ENCODE measurements at places on chromosomes 1 and 21.
A peak's percentile ranks its signal among the peaks of the same experiment; 100 is the strongest.

DNA sequence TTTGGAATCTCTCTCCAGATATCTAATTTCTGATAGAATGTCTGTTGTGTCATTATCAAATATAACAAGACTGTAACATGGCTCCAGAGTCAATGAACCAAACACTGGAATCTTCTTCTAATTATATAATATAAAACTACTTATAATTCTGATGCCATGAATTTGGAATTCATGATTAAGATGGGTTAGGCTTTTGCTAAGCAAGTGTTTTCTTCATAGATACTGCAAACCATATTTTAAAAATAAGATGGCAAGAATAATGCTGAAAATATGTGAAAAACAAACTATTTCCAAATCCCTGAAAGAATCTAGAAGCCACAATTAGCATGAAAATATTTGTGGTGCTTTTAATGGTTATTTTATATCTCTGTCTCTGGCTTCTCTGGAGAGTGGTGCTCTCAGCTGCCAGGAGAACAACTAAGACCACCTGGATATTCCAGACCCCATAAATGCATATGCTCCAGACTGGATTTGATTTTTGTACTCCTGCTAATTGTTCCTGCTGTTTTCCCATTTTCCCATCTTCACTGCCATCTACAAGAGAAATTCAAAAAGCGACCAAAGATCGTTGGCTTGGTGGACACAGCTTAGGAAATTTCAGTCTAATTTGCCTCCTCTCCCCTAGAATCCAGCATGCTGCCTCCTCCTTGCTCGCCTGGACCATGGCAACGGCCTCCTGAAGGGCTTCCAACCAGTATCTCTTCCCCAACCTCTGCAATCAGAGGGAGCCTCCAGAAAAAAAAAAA is 418.9 kb downstream of the SETD4 start:
- DNase-seq: no peak

GRCh38 chr1:2921970-2922686 is 99.1 kb upstream of the ACTRT2 start:
- DNase-seq: peak; percentile 47

GRCh38 chr1:167367705-167368104 is 147.0 kb downstream of the POU2F1 start:
- no peak for DNase-seq

DNA sequence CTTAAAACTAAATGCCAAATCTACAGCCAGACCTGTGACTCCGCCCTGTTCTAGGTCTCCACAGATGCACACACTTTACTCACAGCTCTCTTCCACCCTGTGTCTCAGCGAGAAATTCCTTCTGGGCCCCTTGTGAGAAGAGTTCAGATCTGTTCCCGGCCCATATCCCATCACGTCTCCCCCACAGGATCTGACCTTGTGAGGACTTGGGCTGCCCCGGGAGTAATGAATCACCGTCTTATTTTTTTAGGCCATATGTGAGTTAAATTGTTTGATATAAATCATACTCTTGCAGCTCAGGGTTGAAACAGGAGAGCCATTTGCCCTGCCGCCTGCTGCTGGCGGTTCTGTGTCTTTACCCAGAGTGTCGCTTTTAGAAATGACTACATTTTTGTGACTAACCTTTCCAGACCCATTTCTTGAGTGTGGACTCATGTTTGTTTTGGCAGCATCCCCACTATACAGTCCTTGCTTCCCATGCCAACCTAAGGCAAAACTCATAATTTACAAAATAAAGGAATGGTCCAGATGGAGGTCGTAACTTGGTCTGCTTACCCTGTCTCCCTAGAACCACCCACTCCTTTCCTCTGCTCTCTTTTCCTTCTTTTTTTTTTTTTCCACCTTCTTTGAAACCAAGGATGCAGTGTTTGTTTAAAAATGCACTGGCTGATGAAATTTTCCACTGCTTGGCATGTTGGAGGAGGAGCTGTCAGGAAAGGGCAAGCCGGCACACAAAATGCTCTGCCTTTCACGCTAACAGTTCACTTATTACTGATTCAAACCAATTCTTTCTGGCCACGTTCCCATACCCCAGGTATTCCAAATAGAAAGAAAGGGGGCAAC is 98.0 kb upstream of the C1orf105 start:
- no peak for DNase-seq

- no peak for DNase-seq
Measured at GRCh38 chr1:218848009-218848408, 325.7 kb upstream of the LYPLAL1 start.

DNA sequence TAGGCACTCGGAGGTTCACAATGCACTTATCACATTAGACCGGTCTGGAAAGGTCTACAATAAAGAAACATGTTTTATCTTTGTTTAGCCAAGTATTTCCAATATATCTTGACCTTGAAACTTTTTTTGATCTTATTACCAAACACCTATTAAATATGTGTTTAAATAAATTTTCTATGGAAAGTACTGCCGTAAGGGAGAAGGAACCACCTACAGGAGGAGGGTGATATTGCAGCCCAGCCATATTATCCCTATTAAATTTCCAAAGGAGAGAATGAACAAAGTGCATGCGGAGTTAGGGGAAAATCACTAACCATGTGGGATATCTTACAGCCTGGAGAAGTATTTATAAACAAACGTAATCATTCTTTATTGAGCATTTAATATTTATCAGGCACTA is 14.5 kb downstream of the BRINP2 start:
- DNase-seq: no peak

DNA sequence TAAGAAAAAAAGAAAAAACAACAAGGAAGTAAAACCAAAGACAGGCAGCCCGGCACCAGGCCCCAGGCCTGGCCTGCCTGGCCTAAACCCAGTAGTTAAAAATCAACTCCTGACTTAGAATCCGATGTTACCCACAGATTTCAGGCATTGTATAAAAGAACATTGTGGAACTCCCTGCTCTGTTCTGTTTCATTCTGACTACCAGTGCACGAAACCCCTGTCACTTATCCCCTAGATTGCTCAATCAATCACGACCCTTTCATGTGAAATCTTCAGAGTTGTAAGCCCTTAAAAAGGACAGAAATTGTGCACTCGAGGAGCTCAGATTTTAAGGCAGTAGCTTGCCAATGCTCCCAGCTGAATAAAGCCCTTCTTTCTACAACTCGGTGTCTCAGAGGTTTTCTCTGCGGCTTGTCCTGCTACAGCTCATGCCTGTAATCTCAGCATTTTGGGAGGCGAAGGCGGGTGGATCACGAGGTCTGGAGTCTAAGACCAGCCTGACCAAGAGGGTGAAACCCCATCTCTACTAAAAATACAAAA is 15.6 kb upstream of the MYOCOS start:
- DNase-seq: no peak

GRCh38 chr1:207949571-207950195 is 38.8 kb upstream of the CD34 start:
- no peak for DNase-seq

- DNase-seq: no peak
Measured at GRCh38 chr1:199784138-199784895, 243.2 kb upstream of the NR5A2 start.

DNA sequence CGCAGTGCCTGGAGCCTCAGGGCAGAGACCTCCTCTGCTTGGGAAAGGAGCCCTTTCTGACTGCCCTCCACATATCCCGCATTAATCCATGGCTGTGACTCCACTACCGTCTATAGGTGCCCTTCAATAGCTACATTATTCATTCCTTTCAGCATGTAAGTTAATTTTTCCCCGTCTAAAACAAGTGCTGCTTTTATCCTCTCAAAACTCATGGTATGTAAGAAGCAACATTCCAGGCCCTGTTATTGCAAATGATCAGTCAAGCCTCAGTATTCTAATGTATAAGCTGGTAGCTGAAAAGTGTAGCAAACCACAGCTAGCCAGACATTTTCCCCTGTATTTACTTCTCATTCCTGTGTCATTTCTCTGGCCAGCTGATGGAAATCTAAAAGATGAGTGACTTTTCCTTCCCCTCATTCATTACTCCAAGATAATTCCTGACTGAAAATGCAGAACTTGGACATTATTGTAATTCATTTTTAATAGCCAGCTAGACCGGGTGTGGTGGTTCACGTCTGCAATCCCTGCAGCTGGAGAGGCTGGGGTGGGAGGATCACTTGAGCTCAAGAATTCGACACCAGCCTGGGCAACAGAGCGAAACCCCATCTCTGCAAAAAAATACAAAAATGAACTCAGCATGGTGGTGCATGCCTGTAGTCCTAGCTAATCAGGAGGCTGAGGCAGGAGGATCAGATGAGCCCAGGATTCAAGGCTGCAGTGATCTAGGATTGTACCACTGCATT is 88.5 kb upstream of the SOD1 start:
- DNase-seq: no peak

GRCh38 chr1:119968068-119968492 is 71.8 kb upstream of the ADAM30 start:
- peak; percentile 74 for DNase-seq

- DNase-seq: no peak
Measured at GRCh38 chr1:211684791-211685190, 9.4 kb upstream of the NEK2 start.

GRCh38 chr1:101282314-101283038 is 45.7 kb downstream of the S1PR1 start:
- no peak for DNase-seq

DNA sequence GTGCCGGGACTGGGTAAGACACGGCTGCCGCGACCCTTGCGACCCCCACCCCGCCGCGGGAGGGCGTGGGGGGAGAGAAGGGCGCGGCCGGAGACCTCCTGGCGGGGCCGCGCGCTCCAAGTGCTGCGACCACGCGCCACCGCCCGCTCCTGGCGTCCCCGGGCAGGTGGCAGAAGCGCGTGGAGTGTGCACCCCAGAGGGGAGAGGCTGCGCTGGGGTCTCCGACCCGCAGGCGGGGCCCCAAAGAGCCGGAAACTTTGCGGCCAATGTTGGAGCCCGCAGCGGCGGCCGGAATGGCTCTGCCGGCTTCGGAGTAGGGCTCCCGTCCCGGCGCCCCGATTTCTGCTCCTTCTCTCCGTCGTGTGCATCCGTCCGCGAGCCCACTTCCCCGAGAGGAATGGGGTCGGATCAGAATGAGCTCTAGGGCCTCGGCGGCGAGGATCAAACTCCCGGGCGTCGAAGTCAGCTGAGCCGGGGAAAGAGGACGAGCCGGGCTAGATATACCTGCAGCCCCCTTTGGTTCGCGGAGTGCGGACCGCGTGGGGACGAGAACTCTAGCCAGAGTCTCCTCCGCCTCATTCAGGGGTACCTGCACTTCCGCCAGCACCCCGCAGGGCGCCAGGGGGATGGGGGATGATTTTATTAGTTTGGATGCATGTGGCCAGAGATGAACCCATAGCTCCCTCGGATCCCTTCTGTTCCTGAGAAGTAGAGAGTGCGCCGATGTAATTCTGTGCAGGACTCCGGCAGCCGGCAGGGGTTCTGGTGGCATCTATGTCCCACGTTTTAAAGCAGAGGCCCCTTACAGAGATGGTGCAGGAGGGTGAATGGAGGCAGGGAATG is 751 bp downstream of the STUM start:
- DNase-seq: no peak

- DNase-seq: no peak
Measured at GRCh38 chr1:220680085-220680687, 10.0 kb upstream of the C1orf115 start.

- DNase-seq: no peak
Measured at GRCh38 chr21:46545363-46545762, 59.5 kb downstream of the S100B start.

GRCh38 chr1:173405281-173405680 is 71.9 kb upstream of the PRDX6 start:
- no peak for DNase-seq

DNA sequence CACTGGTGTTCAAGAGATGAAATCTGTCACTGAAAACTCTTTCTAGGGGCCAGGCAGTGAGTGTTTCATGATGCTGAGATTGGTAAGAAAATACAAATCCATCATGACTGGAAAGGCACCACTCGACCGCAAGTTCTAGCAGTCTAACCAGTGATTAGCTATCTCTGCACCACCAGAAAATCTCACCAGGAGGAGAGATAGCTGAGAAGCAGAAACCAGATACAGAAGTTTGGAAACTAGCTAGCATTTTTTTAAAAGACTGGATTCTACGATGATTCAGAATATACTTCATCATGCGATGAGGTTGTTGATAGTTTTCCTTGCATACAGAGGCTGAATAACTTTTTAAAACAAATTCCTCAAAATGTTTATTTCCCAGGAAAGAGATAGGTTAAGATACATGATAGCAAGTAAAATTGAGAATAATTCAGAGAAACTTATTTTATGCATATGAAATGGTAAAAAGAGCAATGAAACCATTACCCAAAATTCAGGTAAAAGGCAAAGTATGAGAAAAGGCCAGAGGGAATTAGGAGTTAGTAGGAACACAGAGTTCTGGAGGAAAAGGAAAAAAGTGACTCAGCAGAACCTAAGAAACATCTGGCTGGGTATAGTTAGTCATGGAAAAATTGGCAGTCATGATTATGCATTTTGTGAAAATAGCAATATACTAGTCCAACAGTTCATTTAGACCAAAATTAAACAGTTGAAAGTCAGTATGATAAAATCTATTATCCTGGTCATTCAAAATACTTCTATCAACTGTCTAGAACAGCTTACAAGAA is 3.3 kb upstream of the F3 start:
- DNase-seq: no peak

- DNase-seq: no peak
Measured at GRCh38 chr21:37551331-37551992, 184.9 kb downstream of the DYRK1A start.

GRCh38 chr21:25578056-25578961 is 29.0 kb downstream of the MRPL39 start:
- peak; percentile 67 for DNase-seq

All from stimulated activated CD4-positive, alpha-beta T cell treated with anti-CD3 and anti-CD28 coated beads, Interleukin-12 subunit alpha, Interleukin-12 subunit beta, amount 100 ng/mL, for 4 hours (primary cell).